GM20000 (cell line): ENCODE measurements at places on chromosomes 6 and 20.
A peak's percentile ranks its signal among the peaks of the same experiment; 100 is the strongest.

- peak; percentile 73 for DNase-seq
These were observed 1.0 kb downstream of the IGF2R start for GRCh38 chr6:159969921-159970320.

DNA sequence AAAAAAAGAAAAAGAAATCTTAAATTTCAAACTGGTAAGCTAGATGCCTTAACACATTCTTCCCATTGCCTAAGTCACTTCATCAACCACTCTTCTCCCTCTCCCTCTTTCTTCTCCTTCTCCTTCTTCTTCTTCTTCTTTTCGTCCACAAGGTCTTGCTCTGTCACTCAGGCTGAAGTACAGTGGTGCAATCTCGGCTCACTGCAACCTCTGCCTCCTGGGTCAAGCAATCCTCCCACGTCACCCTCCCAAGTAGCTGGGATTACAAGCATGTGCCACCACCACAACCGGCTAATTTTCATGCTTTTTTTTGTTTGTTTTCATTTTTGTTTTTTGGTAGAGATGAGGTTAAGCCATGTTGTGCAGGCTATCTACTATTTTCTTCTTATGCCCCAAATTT is 60.2 kb downstream of the GPR63 start:
- no peak for DNase-seq

DNA sequence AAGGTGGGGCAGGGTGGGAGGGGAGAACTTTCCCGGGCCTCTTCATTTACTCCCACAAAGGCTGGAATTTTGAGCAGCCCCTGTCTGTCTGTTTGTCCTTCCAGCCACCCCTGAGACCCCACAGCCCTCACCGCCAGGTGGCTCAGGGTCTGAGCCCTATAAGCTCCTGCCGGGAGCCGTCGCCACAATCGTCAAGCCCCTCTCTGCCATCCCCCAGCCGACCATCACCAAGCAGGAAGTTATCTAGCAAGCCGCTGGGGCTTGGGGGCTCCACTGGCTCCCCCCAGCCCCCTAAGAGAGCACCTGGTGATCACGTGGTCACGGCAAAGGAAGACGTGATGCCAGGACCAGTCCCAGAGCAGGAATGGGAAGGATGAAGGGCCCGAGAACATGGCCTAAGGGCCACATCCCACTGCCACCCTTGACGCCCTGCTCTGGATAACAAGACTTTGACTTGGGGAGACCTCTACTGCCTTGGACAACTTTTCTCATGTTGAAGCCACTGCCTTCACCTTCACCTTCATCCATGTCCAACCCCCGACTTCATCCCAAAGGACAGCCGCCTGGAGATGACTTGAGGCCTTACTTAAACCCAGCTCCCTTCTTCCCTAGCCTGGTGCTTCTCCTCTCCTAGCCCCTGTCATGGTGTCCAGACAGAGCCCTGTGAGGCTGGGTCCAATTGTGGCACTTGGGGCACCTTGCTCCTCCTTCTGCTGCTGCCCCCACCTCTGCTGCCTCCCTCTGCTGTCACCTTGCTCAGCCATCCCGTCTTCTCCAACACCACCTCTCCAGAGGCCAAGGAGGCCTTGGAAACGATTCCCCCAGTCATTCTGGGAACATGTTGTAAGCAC is 46.0 kb upstream of the TTPAL start:
- no peak for DNase-seq

GRCh38 chr20:3716195-3716834 is 3.9 kb upstream of the SIGLEC1 start:
- peak; percentile 63 for DNase-seq

GRCh38 chr6:134061440-134061839 is 9.0 kb upstream of the SLC2A12 start:
- no peak for DNase-seq
